ENCODE measurements at places on chromosomes 4 and X.

- no peak for DNase-seq
Measured at GRCh38 chr4:6878451-6879059, 31.1 kb upstream of the TBC1D14 start.

GRCh38 chr4:47801481-47802002 lies 36.3 kb downstream of the CORIN start:
- DNase-seq = no peak

DNA sequence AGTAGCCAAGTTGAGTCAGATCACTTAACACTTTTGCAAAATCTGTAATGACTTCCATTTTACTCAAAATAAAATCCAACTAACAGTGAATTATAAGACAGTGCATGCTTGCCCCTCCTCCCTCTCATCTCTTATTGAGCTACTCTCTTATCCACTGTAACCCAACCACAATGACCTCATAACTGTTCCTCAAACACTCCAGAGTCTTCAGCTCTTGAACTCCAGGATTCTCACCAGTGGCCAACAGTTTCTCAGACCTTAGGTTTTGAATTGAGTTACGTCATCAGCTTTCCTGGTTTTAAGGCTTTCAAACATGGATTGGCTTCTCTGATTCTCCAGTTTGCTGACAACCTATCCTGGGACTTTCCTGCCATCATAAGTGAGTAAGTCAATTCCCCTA lies 938.3 kb downstream of the RAB28 start:
- no peak for DNase-seq

GRCh38 chr4:110124711-110125110 lies 73.7 kb downstream of the ELOVL6 start:
- DNase-seq = peak; percentile 26

- DNase-seq = no peak
Measured at GRCh38 chr4:108483079-108483478, 137.3 kb upstream of the RPL34 start.

- DNase-seq = no peak
Measured at GRCh38 chrX:21711129-21711847, 46.6 kb downstream of the SMPX start.

Data from astrocyte of the cerebellum (primary cell).